Mesenchymal stem cell (in vitro differentiated cells and primary cell): ENCODE measurements at places on chromosomes 5 and 9.

DNA sequence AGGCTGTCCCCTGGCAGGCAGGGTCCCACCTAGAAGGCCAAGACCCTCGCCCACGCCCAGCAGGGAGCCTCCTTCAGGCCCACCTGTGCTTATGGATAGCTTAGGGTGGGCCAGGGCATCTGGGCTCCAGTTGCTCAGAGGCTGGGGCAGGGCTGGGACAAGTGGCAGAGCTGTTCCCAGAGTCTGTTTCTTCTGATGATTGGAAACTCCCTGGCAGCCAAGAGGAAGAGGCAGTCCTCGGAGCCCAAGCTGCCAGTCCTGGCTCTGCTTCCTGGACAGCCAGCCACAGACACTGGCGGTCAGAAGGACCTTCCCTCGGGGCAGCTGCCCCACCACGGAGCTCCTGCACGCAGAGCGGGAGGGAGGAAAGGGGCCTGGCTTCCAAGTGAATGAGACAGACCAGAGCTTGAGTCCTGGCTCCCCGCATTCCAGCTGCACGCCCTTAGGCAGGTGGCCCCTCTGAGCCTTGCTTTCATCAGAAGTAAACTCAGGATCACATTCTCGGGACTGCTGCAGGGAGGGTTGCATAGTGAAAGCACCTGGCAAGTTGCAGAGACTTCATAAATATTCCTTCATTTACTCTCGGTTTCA, 37.9 kb upstream of the GABRP start:
- no peak overlapping the region for H3K4me3 ChIP-seq
- peaks cover 8% of the 10 kb centered on the region for H3K4me1 ChIP-seq
- peaks cover 53% of the 10 kb centered on the region for H3K27me3 ChIP-seq
- H3K27ac ChIP-seq = no peak overlapping the region
- H3K36me3 ChIP-seq = no peaks in the 10 kb centered on the region
- peak; percentile 43 for DNase-seq

GRCh38 chr9:93119953-93120845, 13.9 kb downstream of the NINJ1 start:
- H3K27me3 ChIP-seq = no peaks in the 10 kb centered on the region
- peak overlapping the region; percentile 31 for H3K27ac ChIP-seq
- peaks cover 29% of the 10 kb centered on the region for H3K4me1 ChIP-seq
- H3K36me3 ChIP-seq = peaks cover 13% of the 10 kb centered on the region

GRCh38 chr9:7137040-7137439, 379.3 kb downstream of the KDM4C start:
- no peak overlapping the region for H3K4me3 ChIP-seq
- peaks cover 26% of the 10 kb centered on the region for H3K36me3 ChIP-seq
- DNase-seq = no peak

- DNase-seq = peak; percentile 11
- peaks cover 9% of the 10 kb centered on the region for H3K36me3 ChIP-seq
- H3K4me1 ChIP-seq = peaks cover 3% of the 10 kb centered on the region
- H3K27ac ChIP-seq = no peak overlapping the region
- no peak overlapping the region for H3K4me3 ChIP-seq
- H3K27me3 ChIP-seq = no peaks in the 10 kb centered on the region
These were observed 110.3 kb downstream of the SLC12A2 start for GRCh38 chr5:128193665-128194390.

DNA sequence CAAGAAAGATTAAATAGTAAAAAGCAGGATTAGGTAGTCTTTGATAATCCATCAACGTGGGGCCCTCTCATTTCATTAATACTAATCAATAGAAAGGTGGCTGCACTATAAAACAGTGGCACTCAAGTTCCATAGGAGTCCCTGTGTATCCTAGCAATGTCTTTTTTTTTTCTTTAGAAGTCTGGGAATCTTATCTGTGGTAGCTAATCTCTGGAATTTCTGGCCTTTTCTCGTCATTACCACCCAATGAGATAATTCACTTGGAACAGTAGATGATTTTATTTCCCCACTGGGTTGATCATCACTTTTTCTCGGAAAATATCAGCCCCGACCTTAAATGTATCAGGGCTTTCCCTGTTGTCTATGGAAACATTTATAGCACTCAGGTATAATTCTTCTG, 86.8 kb upstream of the CDH6 start:
- peaks cover 3% of the 10 kb centered on the region for H3K4me1 ChIP-seq
- H3K36me3 ChIP-seq = no peaks in the 10 kb centered on the region
- no peaks in the 10 kb centered on the region for H3K27me3 ChIP-seq
- peak overlapping the region; percentile 98 for H3K27ac ChIP-seq
- H3K4me3 ChIP-seq = no peak overlapping the region
- DNase-seq = peak; percentile 25

- H3K4me1 ChIP-seq = peaks cover 2% of the 10 kb centered on the region
- peaks cover 16% of the 10 kb centered on the region for H3K27me3 ChIP-seq
- no peak overlapping the region for H3K27ac ChIP-seq
These were observed 41.1 kb upstream of the DAP start for GRCh38 chr5:10801931-10802666.

- peak overlapping the region; percentile 61 for H3K27ac ChIP-seq
- no peaks in the 10 kb centered on the region for H3K27me3 ChIP-seq
- peak; percentile 35 for DNase-seq
- H3K36me3 ChIP-seq = no peaks in the 10 kb centered on the region
- no peak overlapping the region for H3K4me3 ChIP-seq
These were observed 45.1 kb downstream of the KIAA1958 start for GRCh38 chr9:112531666-112532282.

DNA sequence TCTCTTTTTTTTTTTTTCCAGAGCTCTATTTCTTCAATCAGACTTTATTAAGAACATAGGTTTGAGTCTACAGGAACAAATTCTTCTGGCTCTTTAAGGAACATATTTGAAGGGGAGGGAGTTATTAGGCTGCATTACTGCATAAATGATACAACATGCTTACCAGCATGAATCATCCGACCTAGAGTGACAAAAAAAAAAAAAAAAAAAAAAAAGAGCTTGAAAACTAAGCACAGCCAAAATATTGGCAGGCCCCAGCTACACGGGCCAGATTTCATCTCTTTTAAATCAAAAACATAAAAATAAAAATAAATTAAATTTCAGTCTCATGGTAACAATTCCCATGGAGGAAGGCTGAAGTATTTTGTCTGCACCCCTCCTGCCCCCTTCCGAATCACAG, 26.3 kb downstream of the MSX2 start:
- H3K4me3 ChIP-seq = peak overlapping the region; percentile 75
- H3K27me3 ChIP-seq = peaks cover 45% of the 10 kb centered on the region
- H3K36me3 ChIP-seq = no peaks in the 10 kb centered on the region
- no peak overlapping the region for H3K27ac ChIP-seq

- DNase-seq = no peak
- H3K4me3 ChIP-seq = peak within 1 kb of the TSS; percentile 66
- H3K27ac ChIP-seq = peak within 1 kb of the TSS; percentile 88
- peaks cover 17% of the 10 kb centered on the region for H3K4me1 ChIP-seq
- no peaks in the 10 kb centered on the region for H3K36me3 ChIP-seq
These were observed at the start of gene IL4 for GRCh38 chr5:132673939-132674630. TSS of gene IL4 (plus strand) at chr5:132673989. CDS start at chr5:132674051, 62 bp downstream.

- peaks cover 11% of the 10 kb centered on the region for H3K27me3 ChIP-seq
- no peaks in the 10 kb centered on the region for H3K36me3 ChIP-seq
- no peak for DNase-seq
- no peak overlapping the region for H3K4me3 ChIP-seq
These were observed 95.5 kb upstream of the EQTN start for GRCh38 chr9:27392451-27392850.

DNA sequence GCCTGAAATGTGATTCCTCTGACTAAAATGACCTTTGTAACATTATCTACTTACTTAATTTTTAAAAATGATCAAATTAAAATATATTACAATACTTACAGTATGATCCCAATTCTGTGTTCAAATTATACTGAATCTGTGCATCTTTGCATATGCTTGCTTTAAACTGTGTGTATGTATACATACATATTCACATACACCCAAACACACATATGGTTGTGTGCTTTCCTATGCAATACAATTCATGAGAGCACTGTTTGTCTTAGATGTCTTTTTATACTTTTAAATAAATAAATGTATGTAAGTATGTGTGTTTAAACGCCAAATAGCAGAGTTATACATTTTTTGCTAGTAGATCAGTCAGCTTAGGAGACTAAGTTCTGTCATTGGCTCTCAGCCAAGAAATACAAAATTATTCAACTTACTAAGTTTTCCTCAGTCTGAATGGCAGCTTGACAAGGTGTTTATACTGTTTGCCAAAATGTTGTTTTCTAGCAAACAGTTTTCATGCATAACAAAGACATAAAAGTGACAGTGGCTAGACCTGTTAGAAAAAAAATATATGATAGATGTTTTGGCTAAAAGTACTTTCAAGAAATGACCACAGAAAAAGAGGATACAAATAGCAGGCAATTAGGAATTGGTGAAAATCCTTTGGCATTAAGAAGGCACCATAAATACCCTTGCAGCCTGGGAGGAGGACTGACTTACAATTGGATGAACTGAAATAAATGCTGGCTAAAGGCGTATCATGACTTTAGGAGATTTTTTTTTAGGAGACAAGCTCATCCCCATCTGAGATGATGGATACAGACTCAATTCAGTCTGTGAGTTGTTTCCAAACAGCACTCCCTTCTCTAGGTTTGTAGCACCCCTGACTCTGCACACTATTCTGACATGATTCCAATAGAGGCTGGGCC, 7.9 kb downstream of the TICAM2 start:
- H3K36me3 ChIP-seq = no peaks in the 10 kb centered on the region
- H3K27ac ChIP-seq = no peak overlapping the region
- H3K4me3 ChIP-seq = no peak overlapping the region
- H3K27me3 ChIP-seq = no peaks in the 10 kb centered on the region
- no peak for DNase-seq
- no peaks in the 10 kb centered on the region for H3K4me1 ChIP-seq

DNA sequence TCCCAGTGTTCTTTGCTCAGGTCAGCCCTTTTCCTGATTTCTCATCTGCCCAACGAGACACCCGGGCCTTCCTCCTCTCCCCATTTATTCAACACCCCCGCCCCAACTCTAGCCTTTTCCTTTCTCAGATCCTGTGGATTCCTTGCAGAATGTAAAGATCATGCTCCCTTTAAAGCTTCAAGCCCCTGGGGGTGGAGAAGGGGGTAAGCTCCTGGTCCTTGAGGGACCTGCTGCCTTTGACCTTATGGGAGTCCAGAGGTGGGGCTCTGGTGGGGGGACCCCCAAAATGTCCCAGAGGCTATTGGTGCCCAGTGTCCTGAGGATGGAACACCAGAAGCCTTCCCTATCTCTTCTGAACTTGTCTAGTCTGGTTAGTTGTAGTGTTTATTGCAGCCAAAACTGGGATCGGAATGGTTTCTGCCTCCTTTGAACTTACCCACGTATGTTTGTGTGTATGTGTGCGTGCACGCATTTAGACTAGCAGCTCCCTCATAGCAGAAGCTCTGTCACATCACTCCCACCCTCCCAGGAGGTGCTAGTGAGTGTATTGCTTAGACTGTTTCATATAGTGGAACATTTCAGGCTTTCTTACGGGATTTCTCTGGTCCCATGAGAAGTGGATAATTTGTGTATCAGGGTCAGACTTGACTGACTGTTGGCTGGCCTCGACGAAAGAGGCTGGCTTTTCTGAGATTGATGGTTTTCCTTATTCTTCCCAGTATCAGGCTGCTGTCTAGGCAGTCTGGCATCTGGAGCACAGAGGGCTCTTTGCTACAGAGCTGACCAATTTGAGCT, 1.1 kb downstream of the GALNT10 start:
- H3K36me3 ChIP-seq = no peaks in the 10 kb centered on the region
- H3K27ac ChIP-seq = no peak overlapping the region
- peak; percentile 62 for DNase-seq
- peaks cover 16% of the 10 kb centered on the region for H3K4me1 ChIP-seq
- peaks cover 10% of the 10 kb centered on the region for H3K27me3 ChIP-seq
